Right forelimb (tissue), 1 donor: ENCODE measurements at places on chromosomes 6 and 20.

GRCh38 chr20:22572491-22572890 lies 11.9 kb downstream of the FOXA2 start:
- no peak for DNase-seq

- no peak for DNase-seq
These were observed 3.9 kb upstream of the SRSF3 start for GRCh38 chr6:36590237-36590636.

DNA sequence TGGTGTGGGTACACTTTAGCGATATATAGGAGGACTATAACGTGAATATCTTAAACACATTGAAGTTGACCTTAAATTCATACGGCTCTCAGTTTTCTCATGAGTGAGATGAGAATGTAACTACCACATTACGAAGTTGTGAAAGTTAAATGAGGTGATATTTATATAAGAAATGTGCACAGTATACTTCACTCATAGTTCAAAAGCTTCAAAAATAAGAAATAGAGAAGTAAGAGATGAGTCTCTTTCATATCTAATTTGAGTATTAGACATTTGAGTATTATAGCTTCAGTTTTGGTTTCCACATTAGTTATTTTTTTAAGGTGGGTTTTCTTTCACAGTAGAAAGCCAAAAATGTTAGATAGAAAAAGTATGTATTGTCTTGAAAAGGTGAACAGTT lies 183.3 kb downstream of the NKAIN2 start:
- DNase-seq: no peak

- no peak for DNase-seq
These were observed 181.0 kb downstream of the TFAP2C start for GRCh38 chr20:56810141-56810540.

GRCh38 chr6:107540465-107540857 lies 50.5 kb downstream of the SOBP start:
- no peak for DNase-seq

DNA sequence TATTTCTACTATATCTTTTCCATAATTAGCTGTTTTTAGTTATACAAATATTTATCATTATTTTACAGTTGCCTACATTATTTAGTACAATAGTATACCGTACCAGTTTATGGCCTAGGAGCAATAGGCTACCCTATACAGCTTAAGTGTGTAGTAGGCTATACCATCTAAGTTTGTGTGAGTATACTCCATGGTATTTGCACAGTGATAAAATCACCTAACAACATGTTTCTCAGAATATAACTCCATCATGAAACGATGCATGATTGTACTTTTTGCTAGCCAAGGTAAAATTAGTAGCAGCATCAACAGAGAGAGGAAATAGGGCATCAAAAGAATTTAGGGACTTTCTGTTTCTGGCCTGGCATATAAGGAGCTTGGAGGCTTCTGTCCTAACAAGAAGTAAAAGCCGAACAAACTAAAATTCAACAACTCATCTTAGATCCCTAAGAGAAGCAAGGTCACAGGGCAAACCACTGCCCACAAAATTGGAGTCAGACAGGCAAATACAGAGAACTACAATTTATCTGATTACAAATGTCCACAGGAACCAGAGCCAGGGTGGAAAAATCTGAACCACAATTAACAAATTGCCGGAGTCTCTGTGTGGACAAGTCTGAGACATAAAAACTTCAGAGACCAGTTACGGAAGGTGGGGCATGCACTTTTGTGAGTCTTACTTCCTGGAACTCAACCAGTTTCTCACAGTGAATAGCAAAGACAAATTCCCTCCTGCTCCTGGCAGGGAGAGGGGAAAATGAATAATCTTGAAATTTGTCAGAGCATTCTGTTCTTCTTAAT lies 671.4 kb downstream of the RFPL4B start:
- DNase-seq: no peak

GRCh38 chr6:89118931-89119330 lies 1.1 kb upstream of the SRSF12 start:
- DNase-seq: no peak
